GOT3 (cell line): ENCODE measurements at places on chromosomes 7 and 10.

DNA sequence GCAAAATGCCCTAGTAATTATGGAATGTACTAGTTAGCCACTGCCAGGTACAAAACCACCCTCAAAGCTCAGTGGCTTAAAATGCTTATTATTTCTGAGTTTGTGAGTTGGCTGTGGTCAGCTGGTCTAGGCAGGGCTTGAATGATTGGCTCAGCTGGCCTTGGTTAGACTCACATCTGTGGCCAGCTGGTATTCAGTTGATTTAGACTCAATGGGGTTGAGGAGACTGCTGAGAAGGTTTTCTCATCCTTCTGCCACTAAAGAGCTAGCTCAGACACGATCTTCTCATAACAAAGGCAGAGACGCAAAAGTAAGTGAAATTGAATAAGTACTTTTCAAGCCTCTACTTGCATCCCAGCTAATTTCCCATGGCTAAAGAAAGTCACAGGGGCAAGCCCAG lies 57.1 kb upstream of the CYP2C18 start:
- no peak for DNase-seq

- DNase-seq = no peak
Observed at GRCh38 chr10:72729528-72729927, 37.6 kb downstream of the MCU start.

- no peak for DNase-seq
Observed at GRCh38 chr10:21732067-21732772, 198.2 kb downstream of the MLLT10 start.

DNA sequence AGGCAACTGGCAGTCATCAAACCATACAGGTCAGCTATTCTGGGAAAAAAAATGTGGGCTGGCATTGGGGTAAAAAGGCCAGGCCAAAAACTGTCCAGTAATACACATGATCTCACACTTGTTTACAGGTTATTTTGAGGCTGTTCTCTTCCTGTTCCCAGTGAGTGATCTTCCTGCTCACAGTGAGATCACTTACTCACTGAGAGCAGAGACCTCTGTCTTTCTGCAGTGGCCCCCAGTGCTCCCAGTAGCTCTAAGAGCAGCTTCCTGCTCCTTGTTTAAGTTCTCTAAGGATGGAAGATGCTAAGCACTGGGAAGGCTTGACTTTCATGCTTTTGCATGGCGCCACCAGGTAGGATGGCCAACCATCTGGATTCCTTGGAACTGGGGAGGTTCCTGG lies 93.5 kb upstream of the KIAA1217 start:
- DNase-seq = no peak
